ENCODE measurements at places on chromosomes 7 and 10.
A peak's percentile ranks its signal among the peaks of the same experiment; 100 is the strongest.

DNA sequence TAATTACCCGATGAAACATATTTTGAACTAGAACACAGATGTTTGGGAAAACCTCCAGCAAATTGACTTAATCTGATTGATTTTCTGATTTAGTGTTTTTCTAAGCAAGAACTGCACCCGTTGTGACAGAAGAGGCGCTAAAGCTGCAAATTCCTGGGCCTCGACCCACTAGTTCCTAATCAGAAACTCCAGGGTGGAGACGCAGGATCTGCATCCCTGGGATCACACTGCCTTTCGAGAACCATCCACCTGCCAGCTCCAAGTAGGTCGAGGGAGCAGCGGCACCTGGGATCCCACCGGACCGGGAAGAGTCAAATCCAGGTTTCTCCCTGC lies 136.8 kb upstream of the CDCA7L start:
- no peak for DNase-seq

DNA sequence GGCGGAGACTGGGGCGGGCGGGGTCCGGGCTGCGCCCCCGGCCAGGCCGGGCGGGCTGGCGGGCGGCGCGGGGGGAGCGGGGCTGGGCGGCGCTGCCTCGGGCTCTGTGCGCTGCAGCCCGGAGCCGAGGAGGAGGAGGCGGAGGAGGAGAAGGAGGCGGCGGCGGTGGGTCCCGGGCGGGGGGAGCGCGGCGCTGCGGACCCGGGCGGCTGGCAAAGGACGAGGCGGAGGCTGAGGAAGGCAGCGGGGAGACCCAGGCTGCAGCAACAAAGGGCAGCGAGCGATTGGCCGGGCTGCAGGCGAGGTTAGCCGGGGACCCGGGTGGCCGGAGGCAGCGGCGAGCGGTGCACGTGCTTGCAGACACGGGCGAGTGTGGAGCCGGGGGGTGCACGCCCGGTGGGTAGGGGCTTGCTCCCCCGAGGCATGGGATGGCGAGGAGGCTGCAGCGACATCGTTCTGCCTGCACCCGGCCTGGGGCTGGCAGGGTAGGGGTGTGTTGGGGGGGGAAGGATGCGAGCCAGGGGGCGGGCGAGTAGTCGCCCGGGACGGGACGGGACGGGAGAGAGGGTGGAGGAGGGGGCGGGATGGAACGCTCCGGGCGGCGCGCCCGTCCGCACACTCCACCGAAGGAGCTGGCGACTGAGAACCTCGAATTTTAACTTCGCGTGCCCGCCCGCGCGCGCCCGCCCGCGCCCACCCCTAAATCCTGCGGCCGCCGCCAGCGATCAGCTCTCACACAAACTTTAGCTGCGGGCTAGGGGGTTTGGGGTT lies 844 bp upstream of the KAT6B start:
- peak; percentile 75 for DNase-seq

DNA sequence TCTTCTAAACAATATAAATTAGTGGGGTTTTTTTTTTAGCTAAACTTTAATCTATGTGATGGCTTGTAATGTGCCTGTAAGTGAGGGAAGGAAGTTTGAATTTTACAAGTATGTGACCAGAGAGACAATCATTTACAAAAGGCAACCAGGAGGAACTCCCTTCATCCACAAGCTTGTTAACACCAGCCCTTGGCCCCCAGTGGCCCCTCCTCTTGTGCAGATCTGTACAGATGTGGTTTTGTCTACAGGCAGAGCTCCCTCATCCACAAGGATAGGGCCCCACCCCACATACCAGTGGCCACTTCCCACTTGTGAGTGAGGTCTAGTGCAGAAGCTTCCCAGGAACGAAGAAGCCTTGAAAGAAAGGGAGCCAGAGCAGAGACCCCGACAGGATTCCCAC lies 234.1 kb upstream of the KMT2E start:
- no peak for DNase-seq

DNA sequence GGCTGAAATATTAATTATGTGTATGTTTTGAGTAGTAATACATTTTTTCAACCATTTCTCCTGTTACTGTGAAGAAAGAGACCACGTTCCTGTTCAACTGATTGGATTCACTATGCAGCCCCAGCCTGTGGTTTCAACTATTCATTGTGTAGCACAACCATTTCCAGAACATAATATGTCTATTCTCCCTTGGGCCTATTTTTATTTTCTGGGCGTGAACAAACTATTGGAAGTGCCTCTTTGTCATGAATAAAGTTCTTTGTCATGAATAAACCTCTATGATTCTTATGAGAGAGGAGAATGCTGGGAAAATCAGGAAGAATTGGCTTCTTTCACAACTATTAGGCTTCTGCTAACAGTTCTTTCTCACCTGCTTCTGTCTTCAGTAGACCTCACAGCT lies 152.4 kb downstream of the GNAT3 start:
- DNase-seq, result no peak

Data from posterior cingulate gyrus (tissue), 11 donors.